MCF 10A (cell line): ENCODE measurements at places on chromosomes 12 and 14.

DNA sequence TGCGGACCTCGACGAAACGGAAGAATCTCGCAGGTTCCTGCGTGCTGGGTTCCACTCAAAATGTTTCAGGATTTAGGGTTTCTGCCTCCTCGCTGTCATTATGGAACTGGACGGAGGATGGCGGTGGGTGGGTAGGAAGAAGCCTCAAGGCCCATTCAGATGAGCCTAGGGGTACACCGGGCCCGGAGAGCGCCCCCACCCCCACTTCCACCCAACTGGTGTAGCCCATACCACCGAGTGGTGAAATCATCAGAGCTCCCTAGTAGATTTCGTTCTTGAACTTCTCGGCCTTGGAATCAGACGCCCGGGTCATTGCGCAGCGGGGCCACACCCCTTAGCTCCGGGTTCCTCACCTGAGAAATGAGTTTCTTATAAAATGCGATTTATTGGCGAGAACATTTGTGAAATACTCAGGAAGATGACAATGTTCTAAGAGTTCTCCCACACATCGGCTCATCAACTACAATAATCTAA lies 13.3 kb upstream of the TBX3 start:
- no peak for DNase-seq

- DNase-seq, result no peak
Measured at GRCh38 chr14:101950100-101950499, 14.3 kb upstream of the DYNC1H1 start.

DNA sequence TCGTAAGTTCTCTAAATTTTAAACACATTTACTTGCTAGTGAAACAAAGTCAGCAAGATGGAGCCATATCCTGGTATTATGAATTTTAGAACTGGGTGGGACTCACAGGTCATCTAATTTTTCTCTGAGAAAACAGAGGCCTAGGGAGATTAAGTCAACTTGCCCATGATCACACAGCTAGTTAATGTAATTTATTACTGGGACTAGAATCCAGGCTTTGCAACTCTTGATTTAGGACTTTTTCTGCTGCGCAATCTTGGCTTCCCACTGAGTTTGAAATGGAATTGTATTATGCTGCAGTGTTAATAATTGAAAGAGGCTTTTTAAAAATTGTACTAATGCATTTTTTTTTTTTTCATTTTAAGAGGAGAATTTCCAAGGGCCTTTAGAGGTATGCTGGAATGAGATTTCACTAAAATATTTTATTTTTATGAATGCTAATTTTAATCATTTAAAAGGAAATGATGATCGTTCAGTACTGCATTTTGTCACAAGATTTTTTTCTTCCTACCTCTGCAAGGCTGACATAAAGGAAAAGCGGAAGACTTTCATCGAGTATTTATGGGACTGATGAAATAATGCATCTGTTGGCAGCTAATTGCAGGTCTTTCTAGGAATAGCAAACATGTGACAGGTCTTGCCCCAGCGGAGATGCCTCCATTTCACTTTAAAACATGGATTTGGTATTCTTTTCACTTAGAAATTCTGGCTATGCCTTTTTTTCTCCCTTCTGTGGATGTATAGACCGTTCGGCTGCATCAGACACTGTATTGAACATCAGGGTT lies 9.6 kb downstream of the CRADD start:
- DNase-seq, result no peak

DNA sequence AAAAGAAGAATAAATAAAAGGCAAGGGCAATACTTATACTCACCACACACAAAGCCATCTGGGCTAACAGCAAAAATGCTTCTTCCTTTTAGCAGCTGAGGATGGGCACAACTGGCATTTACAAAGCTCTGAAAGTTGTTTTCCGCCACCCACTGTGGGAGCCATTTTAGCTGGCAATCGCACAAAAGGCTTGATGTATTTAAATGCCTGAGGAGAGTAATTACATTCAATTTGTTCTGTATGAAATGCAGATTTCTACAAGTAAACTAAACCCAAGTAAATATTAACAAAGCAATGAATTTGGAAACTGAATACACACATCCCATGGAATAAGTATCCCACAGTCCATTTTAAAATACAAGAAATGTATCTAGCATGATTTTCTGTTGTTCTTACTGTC lies 37.5 kb downstream of the LRIG3 start:
- DNase-seq, result no peak

- no peak for DNase-seq
Measured at GRCh38 chr12:104823985-104824461, 134.1 kb downstream of the SLC41A2 start.

DNA sequence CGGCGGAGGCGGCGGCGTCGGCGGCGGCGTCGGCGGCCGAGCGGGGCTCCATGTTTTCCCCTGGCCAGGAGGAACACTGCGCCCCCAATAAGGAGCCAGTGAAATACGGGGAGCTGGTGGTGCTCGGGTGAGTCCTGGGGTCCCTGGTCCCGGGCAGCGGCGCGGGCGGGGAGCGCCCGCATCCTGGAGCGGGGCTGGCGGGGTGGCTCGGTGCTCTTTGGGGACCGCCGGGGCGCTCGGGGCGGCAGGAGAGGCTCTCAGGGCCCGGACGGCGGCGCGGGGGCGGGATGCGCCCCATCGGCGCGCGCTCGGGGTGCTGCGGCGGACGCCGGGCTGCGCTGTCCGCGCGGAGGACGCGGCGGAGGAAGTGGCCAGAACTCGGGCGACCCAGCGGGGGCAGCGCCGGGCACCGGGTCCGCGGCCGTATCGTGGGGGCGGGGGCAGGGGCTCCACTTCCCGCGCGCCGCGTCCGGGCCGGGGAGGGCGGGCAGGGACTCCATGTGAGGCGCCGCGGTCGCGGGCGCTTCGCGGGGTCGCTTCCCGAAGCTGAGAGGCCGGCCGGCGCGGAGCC lies 485 bp downstream of the PELI2 start:
- DNase-seq, result no peak

DNA sequence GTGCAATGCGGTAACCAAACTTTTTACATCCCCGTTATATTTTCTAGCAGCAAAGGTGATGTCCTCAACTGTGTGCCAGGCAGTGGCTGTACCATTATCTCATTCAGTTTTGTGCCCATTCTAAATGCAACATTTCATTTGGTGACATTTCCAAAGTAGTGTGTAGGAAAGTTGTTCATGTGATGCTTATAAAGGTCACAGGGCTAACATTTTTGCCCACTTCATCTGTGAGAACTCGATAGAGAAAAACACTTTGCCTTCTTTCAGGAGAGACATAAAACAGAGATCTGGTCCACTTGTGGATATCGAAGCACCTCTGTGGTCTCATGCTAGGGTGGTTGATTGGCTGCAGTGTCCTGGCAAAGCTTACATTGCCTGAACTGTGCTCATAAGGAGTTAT lies 414.2 kb upstream of the PDE3A start:
- DNase-seq, result no peak

DNA sequence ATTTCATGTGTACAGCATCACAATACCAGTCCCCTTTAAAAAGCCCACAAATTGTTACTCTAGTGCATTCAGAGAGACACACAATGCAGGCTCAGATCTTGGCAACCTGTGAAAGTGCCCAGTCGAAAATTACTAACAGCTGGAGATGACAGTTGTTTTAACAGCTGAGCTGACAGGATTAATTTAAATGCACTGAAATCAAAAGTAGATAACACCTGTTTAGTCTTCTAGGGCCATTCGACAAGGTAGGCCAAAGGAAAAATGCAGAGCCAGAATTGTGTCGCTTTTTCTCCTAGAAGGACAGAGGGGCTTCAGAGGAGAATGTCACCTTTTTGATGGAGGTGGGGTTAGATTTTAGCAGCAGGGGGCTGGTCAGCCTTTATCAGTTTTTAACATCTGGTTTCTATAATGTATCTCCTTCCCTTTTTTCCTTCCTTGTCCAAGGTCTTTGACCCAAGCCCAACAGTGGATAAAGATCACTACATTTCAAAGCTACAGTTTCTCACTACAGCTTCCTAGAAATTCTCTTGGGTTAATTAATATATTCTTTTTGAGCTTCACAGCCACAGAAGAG lies 139.1 kb downstream of the SOX5 start:
- no peak for DNase-seq

DNA sequence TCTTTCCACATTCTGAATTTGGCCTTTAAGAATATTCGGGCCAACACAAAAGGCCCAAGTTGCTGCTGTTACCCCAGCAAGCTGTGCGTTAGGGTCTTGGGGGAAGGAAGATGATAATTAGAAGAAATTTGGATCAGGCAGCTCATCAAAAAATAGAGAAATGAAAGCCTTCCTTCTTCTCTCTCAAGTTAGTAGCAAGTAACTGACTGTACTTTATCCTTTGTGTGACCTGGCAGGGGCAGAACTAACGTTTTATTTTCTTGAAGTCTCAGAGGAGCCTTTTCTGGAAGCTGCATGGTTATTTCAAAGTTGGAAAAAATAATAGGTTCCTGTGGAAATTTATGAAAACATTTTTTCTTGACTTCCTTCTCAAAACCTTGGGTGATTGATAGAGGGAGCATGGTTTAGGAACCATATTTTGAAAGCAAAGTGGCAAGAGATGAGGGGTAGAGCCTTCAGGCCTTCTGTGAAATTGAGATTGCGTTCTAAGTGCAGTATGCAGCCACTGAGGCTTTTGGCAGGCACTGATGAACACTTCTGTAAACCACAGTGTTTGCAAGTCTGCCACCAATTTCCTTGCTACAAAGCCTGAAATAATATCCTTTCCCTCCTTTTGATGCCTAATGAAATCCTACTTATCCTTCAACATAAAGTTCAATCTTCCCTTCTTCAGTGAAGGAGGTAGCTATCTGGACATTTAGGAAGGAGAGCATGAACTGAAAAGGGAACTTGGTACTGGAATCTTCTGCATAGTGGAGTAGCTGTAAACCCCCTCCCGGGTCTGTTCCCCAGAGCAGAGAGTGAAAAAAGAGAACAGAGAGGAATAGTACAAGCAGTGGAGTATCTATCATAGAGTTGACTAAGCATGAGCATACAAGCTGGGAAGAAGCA lies 123.2 kb downstream of the FGD4 start:
- no peak for DNase-seq

- peak; percentile 83 for DNase-seq
Measured at GRCh38 chr12:77888611-77889010, 57.9 kb downstream of the NAV3 start.

DNA sequence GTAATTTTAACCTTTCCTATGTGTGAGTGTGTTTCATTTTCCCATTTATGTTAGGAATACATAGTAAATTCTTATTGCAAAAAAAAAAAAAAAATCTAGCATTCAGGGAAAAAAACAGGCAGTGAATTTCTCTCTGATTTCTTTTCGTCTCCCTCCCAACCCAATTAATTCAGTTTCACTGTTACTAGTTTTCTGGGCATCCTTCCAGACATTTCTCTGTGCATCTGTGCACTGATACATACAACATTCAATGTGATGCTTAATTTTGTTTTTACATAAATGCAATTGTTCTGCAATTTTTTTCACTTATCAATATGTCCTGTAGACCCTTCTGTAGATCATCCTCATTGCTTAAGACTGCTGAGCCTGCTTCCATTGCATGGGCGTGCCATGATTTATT lies 694.3 kb upstream of the TBX3 start:
- DNase-seq, result no peak

GRCh38 chr12:129788506-129789084 lies 115.2 kb downstream of the TMEM132D start:
- DNase-seq, result peak; percentile 80

DNA sequence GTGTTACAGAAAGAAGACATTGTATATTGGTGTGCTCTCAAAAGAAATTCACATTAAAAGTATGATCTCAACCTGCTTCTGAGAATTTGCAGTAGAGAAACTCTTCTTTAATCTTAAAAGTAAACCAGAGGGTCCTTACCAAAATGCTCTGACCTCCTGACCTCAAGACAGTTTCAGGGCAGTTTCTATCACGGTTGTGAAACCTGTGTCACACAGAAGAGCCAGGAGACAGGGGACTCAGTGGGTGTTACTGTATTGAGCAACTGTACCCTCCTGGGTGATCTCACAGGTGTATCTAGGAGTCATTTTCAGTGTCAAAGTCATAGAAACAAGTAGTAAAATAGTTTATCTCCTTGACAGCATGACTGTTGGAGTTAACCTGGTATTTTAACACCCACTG lies 178.0 kb downstream of the GRIP1 start:
- DNase-seq, result no peak

- peak; percentile 79 for DNase-seq
Measured at GRCh38 chr12:9634177-9634803, 26.6 kb upstream of the KLRB1 start.

DNA sequence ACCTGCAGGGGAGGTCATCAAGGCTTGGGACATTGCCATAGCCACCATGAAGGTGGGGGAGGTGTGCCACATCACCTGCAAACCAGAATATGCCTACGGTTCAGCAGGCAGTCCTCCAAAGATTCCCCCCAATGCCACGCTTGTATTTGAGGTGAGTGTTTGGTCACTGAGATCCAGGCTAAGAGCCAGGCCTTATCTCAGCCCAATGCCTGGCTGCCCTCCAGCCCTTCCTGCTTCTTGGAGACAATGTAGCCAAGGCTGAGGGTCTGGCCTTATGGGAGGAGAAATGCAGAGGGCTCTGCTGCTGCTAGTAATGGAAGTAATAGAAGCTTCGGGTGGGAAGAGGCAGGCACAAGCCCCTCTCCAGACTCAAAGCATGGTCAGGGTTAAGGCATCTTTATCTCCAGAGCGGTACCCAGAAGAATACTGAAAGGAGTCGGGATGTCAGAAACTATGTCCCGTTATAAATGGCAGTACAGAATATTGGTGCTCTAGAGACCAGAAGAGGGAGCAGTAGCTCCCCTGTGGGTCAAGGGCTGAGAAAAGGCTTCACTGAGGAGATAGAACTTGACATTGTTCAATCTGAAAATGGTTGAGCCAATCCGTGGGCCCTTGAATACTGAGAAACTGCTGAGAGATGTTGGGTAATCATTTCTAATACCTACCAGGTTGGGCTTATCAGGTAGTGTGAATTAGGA lies 3.1 kb downstream of the FKBP4 start:
- DNase-seq, result no peak

GRCh38 chr12:123529686-123530085 lies 3.8 kb downstream of the RILPL1 start:
- no peak for DNase-seq

GRCh38 chr12:89210277-89210676 lies 142.0 kb downstream of the DUSP6 start:
- no peak for DNase-seq

DNA sequence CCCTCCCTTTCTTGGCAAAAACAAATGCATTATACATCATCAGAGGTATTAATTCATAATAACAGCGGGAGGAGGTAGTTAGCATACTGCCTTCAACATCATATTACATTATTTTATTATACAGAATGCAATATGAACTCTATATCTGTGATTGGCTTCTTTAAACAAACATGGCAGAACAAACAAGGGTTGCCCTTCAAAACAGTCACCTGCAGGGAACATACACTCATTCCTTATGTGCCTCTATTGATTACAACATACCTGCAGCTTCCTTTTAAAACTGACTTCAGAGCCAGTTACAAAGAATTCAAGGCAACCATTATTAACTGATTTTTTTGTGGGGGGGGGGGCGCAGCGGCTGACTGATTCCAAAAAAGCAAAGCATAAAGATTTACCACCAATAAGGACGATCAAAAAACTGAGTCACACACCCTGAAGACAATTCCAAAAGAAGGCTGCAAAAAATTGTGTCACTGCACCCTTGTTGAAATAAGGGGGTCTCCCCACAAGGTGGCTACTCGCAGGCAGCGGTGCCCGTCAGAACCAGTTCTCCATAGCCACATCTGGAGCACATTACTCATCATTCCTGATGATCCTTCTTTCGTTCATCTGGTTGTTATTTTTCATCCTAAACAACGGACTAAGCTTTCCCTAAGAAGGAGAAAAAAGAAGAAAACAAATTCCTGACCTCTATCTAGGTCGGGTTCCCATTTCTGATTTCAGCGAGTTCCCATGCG lies 51.8 kb downstream of the SMUG1 start:
- DNase-seq, result no peak

- DNase-seq, result no peak
Measured at GRCh38 chr12:562634-563033, 100.6 kb downstream of the NINJ2 start.
